ENCODE measurements at places on chromosomes 2 and 18. TPM values are rescaled to one million over a fixed set of nuclear protein-coding genes. Genes with fewer than 3 reads are reported as not detected.
A peak's percentile ranks its signal among the peaks of the same experiment; 100 is the strongest.

MOB4 gene
- total RNA-seq: 69.2 TPM

DNA sequence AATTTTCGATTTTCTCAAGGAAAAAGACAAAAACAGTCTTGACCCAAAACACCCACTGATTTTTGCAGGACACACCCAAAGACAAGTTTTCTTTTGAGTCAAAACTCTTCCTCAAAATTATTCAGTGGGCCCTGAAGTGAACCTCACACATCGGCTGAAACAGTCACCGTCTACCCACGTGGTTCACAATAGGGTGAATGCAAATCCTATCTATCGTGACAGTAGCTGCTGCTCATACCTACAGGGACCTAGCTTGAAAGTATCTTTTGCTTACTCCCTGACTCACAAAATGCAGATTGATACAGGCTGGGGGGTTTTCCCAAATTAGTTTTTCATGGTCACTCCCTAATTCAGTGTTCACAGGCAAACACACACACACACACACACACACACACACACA is 10.7 kb upstream of the CD226 start:
- H3K27me3 ChIP-seq: no peaks in the 10 kb centered on the region
- no peak for DNase-seq
- no peak overlapping the region for H3K27ac ChIP-seq
- H3K36me3 ChIP-seq: no peaks in the 10 kb centered on the region

DNA sequence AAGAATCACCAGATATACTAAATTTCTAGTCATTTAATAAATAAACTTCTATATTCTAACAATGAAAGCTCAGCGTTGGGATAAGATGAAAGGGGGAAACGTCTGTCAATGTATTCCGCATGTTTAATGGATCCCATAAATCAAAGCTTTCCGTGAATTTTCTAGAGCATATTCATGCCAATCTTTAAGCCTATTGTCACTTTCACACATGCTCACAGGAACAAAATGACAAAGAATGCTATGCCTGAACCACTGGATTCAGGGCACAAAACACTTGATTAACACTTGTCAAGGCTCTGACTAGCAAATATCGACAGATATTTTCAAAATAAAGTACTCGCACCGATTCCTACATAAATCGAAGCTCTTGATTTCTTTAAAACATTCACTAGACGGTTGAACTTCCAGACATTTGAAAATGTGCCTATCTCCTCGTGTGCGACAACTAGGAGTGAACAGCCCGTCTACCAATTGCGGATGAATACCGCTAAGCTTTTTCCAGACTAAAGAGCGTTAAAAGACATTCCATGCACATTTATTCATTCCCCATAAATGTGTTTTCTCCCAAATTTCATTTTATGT is 1.8 kb downstream of the TLK1 start:
- H3K4me1 ChIP-seq: no peaks in the 10 kb centered on the region
- DNase-seq: peak; percentile 7
- H3K36me3 ChIP-seq: no peaks in the 10 kb centered on the region
- H3K4me3 ChIP-seq: peak overlapping the region; percentile 88

DNA sequence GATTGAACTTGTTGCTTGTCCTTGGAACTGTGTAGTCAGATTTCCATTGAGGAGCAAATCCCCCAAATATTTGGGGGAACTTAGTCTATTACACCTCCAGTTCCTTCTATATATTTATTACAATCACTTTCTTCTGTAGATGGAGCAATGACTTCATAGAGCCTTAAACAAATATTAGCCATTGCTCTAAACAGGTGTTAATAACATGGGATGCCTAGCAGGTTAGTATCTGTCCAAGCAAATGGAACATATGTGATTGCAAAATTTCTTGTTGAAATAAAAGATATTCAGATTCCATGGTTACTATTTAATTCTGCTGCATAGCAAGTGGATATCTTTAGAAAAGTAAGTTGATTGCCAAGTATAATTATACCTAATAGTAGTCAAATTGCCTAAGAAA is 207.6 kb upstream of the NABP1 start:
- no peak overlapping the region for H3K4me3 ChIP-seq
- no peak for DNase-seq
- H3K27ac ChIP-seq: no peak overlapping the region
- H3K4me1 ChIP-seq: no peaks in the 10 kb centered on the region
- no peaks in the 10 kb centered on the region for H3K27me3 ChIP-seq

- no peak overlapping the region for H3K4me3 ChIP-seq
- no peak for DNase-seq
- no peaks in the 10 kb centered on the region for H3K4me1 ChIP-seq
- no peaks in the 10 kb centered on the region for H3K36me3 ChIP-seq
- H3K27ac ChIP-seq: no peak overlapping the region
- no peaks in the 10 kb centered on the region for H3K27me3 ChIP-seq
Measured at GRCh38 chr18:55983433-55983832, 395.4 kb upstream of the TCF4 start.

- no peaks in the 10 kb centered on the region for H3K27me3 ChIP-seq
- DNase-seq: no peak
- H3K4me3 ChIP-seq: no peak overlapping the region
- H3K4me1 ChIP-seq: no peaks in the 10 kb centered on the region
Measured at GRCh38 chr2:143321994-143322393, 192.8 kb downstream of the ARHGAP15 start.

CFAP210 gene
- 2.8 TPM for total RNA-seq

- H3K4me1 ChIP-seq: no peaks in the 10 kb centered on the region
- no peak for DNase-seq
- H3K27me3 ChIP-seq: no peaks in the 10 kb centered on the region
Measured at GRCh38 chr2:141493936-141494335, 636.9 kb downstream of the LRP1B start.

DNA sequence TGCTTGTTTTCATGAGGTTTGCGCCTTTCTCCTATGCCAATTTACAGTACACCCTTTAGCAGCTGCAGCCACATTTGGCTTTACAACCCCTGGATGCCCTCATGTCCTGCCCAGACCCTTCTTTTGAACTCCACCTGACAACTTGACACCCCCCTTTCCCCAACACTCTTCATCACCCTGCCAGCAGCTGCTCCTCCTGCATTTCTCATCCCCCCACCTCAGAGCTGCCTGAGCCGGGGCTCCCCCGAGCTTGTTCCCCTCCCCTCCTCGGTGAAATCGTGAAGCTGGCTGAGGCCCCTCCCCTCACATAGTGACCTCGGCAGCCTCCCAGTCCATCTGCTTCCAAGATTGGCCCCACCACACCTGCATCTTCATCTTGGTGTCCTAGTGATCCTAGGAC is 40.5 kb downstream of the LRRFIP1 start:
- no peak for DNase-seq
- H3K4me1 ChIP-seq: peaks cover 39% of the 10 kb centered on the region
- H3K36me3 ChIP-seq: peaks cover 5% of the 10 kb centered on the region
- H3K27ac ChIP-seq: no peak overlapping the region

SPP2 gene
- not detected for total RNA-seq

GRCh38 chr18:10270151-10270571 is 184.3 kb upstream of the APCDD1 start:
- no peak overlapping the region for H3K4me3 ChIP-seq
- no peaks in the 10 kb centered on the region for H3K36me3 ChIP-seq
- H3K27ac ChIP-seq: peak overlapping the region; percentile 31
- H3K27me3 ChIP-seq: no peaks in the 10 kb centered on the region

- peaks cover 19% of the 10 kb centered on the region for H3K27me3 ChIP-seq
- DNase-seq: no peak
- no peak overlapping the region for H3K27ac ChIP-seq
- H3K36me3 ChIP-seq: no peaks in the 10 kb centered on the region
Measured at GRCh38 chr2:236211296-236211695, 43.1 kb upstream of the GBX2 start.

DNA sequence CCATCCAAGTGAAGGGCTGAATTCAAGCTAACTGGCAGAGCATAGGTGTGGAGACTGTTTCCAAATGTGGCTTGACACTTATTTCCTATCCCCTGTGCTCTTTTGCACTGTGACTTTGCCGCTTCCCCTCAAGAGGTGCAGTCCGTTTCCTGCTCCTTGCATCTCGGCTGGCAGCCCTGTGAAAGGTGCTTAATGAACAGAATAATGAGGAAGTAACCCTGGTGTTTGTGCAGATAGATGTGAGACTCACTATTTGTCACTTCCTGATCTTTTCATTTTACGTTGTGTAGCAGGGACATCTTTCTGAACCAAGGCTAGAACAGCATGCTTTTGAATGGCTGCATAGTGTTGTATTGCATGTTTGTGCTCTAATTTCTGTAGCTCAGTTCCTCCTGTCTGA is 60.8 kb downstream of the CEP192 start:
- DNase-seq: no peak
- H3K27me3 ChIP-seq: no peaks in the 10 kb centered on the region
- no peak overlapping the region for H3K4me3 ChIP-seq
- peaks cover 27% of the 10 kb centered on the region for H3K36me3 ChIP-seq

GRCh38 chr2:223725986-223726970 is 111.1 kb downstream of the AP1S3 start:
- H3K27ac ChIP-seq: peak overlapping the region; percentile 76
- no peaks in the 10 kb centered on the region for H3K27me3 ChIP-seq
- DNase-seq: no peak
- H3K4me3 ChIP-seq: no peak overlapping the region

DNA sequence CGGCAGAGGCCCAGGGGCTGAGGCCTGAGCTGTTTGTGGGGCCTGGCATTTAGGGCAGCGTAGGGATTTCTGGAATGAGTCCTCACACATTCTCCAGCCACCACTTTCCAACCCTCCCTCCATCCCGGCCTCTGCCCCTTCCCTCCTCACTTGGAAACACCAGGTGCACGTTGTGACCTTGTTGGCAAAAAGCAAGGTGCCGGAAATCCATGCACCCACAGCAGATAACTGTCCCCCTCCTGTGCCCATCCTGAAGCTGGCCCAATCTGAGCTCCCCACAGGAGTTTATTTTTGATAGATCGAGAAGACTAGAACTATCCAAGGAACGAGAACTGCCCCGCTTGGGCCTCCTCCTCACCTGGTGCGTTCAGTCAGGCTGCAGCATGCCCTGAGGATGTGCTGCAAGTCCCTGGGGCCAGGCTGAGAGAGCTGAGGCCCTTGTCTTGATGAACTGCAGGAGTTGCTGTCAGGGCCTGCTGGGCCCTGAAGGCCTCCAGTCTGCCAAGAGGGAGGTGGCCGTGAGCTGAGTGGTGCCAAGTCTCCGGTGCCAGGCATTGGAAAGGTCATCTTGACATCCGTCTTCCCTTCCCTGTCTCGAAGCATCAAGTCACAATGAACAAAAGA is 55.8 kb downstream of the CTIF start:
- no peak overlapping the region for H3K27ac ChIP-seq
- no peak overlapping the region for H3K4me3 ChIP-seq
- H3K4me1 ChIP-seq: peaks cover 40% of the 10 kb centered on the region
- no peaks in the 10 kb centered on the region for H3K27me3 ChIP-seq
- no peak for DNase-seq

DNA sequence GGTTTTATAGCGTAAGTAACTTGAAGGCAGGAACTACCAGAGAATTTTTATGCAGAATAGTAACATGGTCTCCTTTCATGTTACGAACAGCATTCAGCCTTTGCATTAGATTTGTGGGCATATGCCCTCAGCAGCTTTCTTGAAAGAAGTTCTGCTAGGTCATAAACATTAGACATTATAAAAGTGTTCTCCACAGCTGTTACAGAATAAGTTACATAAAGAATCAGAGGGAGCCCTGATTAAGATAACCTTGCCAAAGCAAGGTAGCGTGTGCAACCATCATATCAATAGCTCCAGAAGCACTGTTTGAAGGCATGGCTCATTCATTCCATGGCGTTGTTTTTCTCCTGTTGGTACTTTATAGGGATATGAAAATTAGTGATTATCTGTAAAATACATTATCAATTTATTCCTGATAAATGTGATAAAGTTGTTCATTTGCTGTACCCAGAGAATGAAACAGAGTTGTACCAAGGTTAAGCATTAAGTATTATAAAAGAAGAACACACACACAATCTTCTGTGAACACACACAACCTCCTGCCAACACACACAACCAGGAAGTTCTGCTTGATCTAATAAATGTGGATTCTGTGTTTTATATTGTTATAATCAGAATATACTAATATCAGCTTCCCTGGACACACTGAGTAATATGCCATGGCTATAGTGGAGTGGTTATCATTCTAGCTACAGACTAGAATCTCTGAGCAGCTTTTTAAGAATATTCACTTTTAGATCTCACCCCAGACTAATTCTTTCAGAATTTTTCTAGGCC is 286.7 kb upstream of the SLC39A10 start:
- H3K36me3 ChIP-seq: no peaks in the 10 kb centered on the region
- H3K4me1 ChIP-seq: no peaks in the 10 kb centered on the region
- no peak overlapping the region for H3K4me3 ChIP-seq
- H3K27ac ChIP-seq: no peak overlapping the region
- no peaks in the 10 kb centered on the region for H3K27me3 ChIP-seq

ANKRD53 gene
- total RNA-seq: 2.5 TPM

DNA sequence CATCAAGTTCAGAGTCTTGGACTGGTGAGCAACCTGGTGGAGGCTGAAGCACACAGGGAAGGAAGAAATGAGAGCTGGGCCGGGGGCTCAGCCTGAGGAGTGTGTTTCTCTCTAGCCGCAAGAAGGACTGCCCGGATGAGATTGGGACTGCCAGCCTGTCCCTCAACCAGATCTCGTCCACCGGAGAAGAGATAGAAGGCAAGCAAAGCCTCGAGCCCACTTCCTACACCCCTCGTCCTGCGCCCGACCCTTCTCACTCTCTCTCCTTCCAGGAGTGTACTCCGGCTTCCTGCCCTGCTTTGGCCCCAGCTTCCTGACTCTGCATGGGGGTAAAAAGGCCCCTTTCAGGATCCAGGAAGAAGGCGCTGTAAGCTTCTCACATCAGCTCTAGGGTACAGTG is 26.2 kb downstream of the FER1L5 start:
- H3K36me3 ChIP-seq: no peaks in the 10 kb centered on the region
- H3K27me3 ChIP-seq: no peaks in the 10 kb centered on the region
- no peak overlapping the region for H3K4me3 ChIP-seq
- DNase-seq: no peak
- H3K4me1 ChIP-seq: no peaks in the 10 kb centered on the region

DNA sequence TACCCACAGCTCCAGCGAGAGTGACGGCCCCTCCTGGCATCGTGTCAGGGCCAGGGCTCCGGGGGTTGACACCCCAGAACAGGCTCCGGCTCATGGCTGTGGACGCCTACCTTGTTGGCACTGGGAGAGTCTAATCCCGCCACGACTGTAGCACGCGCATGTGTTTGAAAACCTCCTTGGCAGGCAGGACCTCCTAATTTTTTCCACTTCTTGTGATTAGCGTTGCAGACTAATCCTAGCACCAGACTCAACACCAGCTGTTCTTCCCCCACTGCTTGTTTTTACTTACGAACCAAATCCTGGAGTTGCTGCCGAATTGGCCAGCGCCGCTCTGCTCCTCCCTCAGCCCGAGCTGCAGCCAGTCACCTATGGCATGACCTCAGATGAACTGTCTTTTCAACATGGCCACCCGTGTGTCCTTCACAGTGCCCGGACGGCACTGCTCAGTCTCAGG is 110.7 kb downstream of the KLHL29 start:
- peaks cover 7% of the 10 kb centered on the region for H3K36me3 ChIP-seq
- peaks cover 43% of the 10 kb centered on the region for H3K4me1 ChIP-seq
- H3K27ac ChIP-seq: no peak overlapping the region
- no peak for DNase-seq
- H3K27me3 ChIP-seq: no peaks in the 10 kb centered on the region

Data from spinal cord (tissue), 10 donors.